ENCODE measurements at places on chromosomes 7 and 10. TPM values are rescaled to one million over a fixed set of nuclear protein-coding genes. Genes with fewer than 3 reads are reported as not detected.
A peak's percentile ranks its signal among the peaks of the same experiment; 100 is the strongest.

- H3K27me3 ChIP-seq = no peaks in the 10 kb centered on the region
- peak overlapping the region; percentile 42 for H3K27ac ChIP-seq
- DNase-seq = peak; percentile 85
- H3K4me1 ChIP-seq = peaks cover 3% of the 10 kb centered on the region
- peak overlapping the region; percentile 35 for H3K4me3 ChIP-seq
These were observed 1.8 kb upstream of the CCDC6 start for GRCh38 chr10:59907918-59908807.

- no peak overlapping the region for H3K27ac ChIP-seq
- no peak overlapping the region for H3K4me3 ChIP-seq
- no peaks in the 10 kb centered on the region for H3K27me3 ChIP-seq
- H3K4me1 ChIP-seq = no peaks in the 10 kb centered on the region
- DNase-seq = peak; percentile 73
These were observed 315.9 kb upstream of the LRRN3 start for GRCh38 chr7:110775046-110775445.

DNA sequence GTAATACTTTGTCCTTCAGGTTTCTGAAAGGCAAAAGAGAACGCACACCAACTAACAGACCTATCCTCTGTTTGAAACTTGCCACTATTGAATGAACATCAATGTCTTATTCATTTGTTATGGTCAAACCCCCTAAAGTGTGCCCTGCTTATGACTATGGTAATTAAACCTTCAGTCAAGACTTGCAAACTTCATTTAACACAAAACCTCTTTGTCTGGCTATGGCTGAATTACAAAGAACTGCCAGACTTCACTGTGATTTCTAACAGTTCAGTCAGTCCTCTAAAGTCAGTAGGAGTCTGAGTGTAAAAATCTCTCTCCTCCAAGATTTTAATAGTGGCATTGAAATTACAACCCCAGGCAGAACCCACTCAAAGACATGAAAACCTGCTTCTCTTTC is 702.5 kb upstream of the LRRN3 start:
- H3K4me1 ChIP-seq = peaks cover 4% of the 10 kb centered on the region
- H3K4me3 ChIP-seq = no peak overlapping the region
- H3K27ac ChIP-seq = no peak overlapping the region

FAM25G gene
- not detected for total RNA-seq

TMEM213 gene
- not detected for total RNA-seq

GRCh38 chr10:109974504-109975191 is 33.1 kb upstream of the ADD3 start:
- H3K27me3 ChIP-seq = no peaks in the 10 kb centered on the region
- no peak overlapping the region for H3K4me3 ChIP-seq
- H3K4me1 ChIP-seq = peaks cover 7% of the 10 kb centered on the region
- peak; percentile 22 for DNase-seq
- no peak overlapping the region for H3K27ac ChIP-seq
- H3K36me3 ChIP-seq = no peaks in the 10 kb centered on the region

DNA sequence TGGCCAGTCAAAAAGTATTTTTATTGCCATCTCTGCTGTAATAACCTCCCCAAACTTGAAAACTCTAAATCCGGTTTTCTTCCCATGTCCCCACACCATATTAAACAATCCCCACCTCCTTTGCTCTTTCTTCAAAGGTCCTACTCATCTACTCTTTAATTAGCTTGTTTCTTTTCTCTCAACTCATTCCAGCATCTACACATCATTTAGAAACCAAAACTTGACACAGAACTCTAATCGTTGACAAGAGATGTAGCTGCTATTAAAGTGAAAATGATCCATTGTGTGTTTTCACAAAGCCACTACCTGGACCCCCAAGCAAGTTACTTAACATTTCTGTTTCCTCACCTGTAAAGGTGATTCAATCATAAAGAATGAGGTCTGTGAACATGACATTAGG is 436.3 kb upstream of the NPVF start:
- H3K4me1 ChIP-seq = no peaks in the 10 kb centered on the region
- H3K27me3 ChIP-seq = no peaks in the 10 kb centered on the region
- no peak overlapping the region for H3K4me3 ChIP-seq
- H3K27ac ChIP-seq = no peak overlapping the region

DNA sequence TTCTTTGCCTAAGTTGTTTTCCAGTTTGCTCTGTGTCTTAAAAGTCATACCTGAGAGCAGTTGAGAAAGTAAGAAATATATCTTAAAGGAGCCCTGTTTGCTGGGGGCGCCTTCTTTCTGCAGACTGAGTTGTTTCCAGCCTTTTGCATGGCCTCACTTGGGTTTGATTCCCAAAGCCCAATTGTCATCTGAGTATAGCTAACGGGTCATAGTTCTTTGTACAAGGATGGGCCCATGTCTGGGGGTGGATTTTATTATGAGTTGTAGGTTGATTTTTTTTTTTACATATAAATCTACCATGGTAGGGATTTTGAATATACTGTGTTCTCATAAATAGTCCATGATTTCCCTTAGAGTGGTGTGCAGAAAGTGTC is 318.7 kb upstream of the LRGUK start:
- H3K27me3 ChIP-seq = no peaks in the 10 kb centered on the region
- no peak overlapping the region for H3K4me3 ChIP-seq

GRCh38 chr10:126349676-126350075 is 38.6 kb downstream of the ADAM12 start:
- H3K27ac ChIP-seq = no peak overlapping the region
- H3K4me1 ChIP-seq = peaks cover 9% of the 10 kb centered on the region
- no peak overlapping the region for H3K4me3 ChIP-seq
- DNase-seq = no peak
- H3K27me3 ChIP-seq = no peaks in the 10 kb centered on the region

CPN1 gene
- total RNA-seq = not detected

- H3K27ac ChIP-seq = no peak overlapping the region
- no peak overlapping the region for H3K4me3 ChIP-seq
- no peaks in the 10 kb centered on the region for H3K36me3 ChIP-seq
- H3K27me3 ChIP-seq = no peaks in the 10 kb centered on the region
- DNase-seq = no peak
These were observed 282.6 kb downstream of the AUTS2 start for GRCh38 chr7:69880840-69881239.

OR2A1 gene
- not detected for total RNA-seq

CDHR3 gene
- total RNA-seq = 1.7 TPM

DNA sequence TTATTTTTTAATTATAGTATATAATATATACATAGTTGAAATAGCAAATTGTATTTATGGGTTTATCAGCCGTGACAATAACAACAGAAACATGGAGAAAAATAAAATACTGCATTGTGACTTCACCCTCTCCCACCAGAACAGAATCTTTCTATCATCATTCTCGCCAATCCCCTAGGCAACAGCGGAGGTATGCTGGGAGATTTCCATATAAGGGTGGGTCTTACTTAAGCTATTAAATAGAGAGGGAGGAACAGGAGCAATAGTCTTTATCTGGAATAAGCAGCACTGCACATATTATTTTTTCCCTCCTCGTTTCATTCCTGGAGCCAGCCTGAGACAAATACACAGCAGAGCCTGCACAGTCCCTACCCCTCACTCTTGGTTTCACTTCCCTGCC is 1214.9 kb downstream of the XPNPEP1 start:
- H3K27me3 ChIP-seq = no peaks in the 10 kb centered on the region
- no peaks in the 10 kb centered on the region for H3K4me1 ChIP-seq
- H3K27ac ChIP-seq = no peak overlapping the region
- no peaks in the 10 kb centered on the region for H3K36me3 ChIP-seq
- no peak for DNase-seq
- H3K4me3 ChIP-seq = no peak overlapping the region

MRPS33 gene
- total RNA-seq = 14.5 TPM

ENTPD1 gene
- not detected for total RNA-seq

DNA sequence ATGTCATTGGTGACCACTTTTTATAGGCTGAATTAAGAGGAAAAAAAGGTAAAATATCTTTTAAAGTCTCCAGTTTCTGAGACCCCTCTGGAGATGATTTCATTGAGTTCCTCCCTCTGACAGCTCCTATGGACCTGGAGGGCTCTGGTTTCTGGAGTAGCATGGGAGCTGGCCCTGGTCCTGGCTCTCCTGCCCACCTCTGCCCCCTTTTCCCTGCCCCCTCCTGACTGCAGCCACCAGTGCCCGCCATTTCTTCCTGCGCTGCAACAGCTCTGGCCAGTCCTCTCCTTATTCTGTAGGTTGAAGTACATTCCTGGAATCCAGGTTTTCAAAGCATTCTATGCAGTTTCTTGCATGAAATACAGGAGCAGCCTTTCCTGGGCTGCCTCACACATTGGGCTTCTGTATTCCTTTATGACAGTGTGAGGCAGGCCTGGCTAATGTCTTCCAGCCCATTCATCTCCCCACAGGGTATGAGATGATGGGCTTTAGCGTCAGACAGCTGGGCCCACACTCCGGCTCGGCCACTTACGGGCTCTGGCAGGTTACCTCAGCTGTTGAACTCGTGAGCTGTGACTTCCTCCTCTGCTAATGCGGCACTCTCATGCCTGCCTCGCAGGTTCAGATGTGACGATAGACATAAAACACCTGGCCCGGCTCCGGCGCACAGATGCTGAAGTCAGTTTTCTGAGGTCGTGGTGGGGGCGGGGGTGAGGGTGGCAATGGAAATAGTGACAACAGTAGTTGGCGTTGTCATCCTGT is 101.7 kb downstream of the MGMT start:
- H3K4me1 ChIP-seq = no peaks in the 10 kb centered on the region
- DNase-seq = no peak
- no peak overlapping the region for H3K4me3 ChIP-seq

DNA sequence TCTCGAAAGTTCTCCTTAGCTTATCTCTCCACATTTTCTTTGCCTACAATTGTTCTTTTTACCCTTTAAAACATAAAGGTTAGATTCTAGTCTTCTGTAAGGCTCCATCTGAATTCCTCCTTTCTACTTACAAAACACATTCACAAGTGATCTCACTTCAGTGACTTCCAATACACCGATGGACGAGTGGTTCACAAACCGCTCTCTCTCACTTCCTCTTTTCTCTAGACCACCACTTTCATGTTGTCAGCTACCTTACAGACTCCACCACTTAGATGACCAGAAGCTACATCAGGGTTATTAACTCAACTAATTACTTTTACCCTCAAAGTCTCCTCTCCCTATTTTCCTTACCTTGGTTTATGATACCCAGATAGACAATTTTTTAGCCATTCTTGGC is 11.8 kb downstream of the MET start:
- H3K27me3 ChIP-seq = no peaks in the 10 kb centered on the region
- peaks cover 3% of the 10 kb centered on the region for H3K4me1 ChIP-seq
- no peak overlapping the region for H3K4me3 ChIP-seq

SFRP4 gene
- total RNA-seq = not detected

GRCh38 chr10:47253651-47254375 is 46.2 kb upstream of the GDF10 start:
- peaks cover 5% of the 10 kb centered on the region for H3K4me1 ChIP-seq
- peaks cover 6% of the 10 kb centered on the region for H3K27me3 ChIP-seq
- H3K4me3 ChIP-seq = no peak overlapping the region
- no peaks in the 10 kb centered on the region for H3K36me3 ChIP-seq
- DNase-seq = peak; percentile 41

- H3K27me3 ChIP-seq = no peaks in the 10 kb centered on the region
- no peak for DNase-seq
- no peaks in the 10 kb centered on the region for H3K36me3 ChIP-seq
- no peaks in the 10 kb centered on the region for H3K4me1 ChIP-seq
- no peak overlapping the region for H3K4me3 ChIP-seq
These were observed 249.9 kb downstream of the LRMDA start for GRCh38 chr10:75681334-75681733.

- H3K36me3 ChIP-seq = no peaks in the 10 kb centered on the region
- peaks cover 3% of the 10 kb centered on the region for H3K4me1 ChIP-seq
- no peak for DNase-seq
- no peak overlapping the region for H3K4me3 ChIP-seq
- no peak overlapping the region for H3K27ac ChIP-seq
These were observed 73.4 kb upstream of the CUX1 start for GRCh38 chr7:101743995-101744360.

DNA sequence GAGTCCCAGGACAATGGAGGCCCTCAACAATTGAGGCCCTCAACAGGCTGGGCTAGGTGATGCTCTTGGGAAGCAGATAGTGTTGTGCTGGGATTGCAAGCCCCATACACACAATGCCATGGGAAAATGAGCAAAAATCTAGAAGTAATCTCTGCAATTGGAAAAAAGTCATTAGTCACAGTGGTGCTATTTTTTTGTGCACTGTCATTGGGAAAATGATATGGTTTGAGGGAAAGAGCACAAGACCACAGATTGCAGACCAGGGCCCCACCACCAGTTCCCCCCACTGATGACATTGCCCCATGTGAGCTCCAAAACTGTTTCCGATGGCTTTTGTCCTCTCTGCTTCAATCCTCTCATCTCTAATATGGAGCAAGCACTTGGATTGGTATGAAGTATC is 1.9 kb downstream of the KCTD7 start:
- H3K27me3 ChIP-seq = no peaks in the 10 kb centered on the region
- H3K36me3 ChIP-seq = peaks cover 14% of the 10 kb centered on the region
- H3K27ac ChIP-seq = no peak overlapping the region
- H3K4me1 ChIP-seq = peaks cover 8% of the 10 kb centered on the region

WIPF3 gene
- not detected for total RNA-seq

GRCh38 chr10:3740157-3740871 is 44.7 kb downstream of the KLF6 start:
- H3K4me3 ChIP-seq = no peak overlapping the region
- peaks cover 3% of the 10 kb centered on the region for H3K4me1 ChIP-seq

DNA sequence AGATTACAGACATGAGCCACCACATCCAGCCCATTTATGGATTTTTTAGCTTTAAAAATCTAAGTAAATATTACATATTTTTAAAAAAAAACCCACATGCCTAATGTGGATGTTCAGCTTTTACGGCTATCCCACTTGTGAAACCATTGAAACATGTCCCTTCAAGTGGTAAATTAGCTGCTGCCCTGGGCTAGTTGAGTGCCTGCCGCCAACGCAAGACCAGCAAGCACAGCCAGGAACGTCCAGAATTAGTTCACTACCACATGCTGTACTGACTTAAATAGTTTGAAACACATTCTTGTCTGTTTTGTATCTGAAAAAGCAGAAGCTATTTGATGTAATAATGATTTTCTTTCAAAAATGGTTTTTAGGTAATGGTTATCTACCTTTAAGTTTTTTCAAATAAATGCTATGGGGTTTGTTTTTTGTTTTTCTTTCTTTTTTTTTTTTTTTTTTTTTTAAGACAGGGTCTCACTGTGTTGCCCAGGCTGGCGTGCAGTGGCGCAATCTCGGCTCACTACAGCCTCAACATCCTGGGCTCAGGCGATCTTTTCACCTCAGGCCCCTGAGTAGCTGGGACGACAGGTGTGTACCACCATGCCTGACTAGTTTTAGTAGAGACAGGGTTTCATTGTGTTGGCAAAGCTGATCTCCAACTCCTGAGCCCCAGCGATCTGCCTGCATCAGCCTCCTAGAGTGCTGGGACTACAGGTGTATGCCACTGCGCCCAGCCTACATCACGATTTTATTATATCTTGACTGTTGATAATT is 57.0 kb downstream of the KLRG2 start:
- DNase-seq = no peak
- H3K36me3 ChIP-seq = peaks cover 17% of the 10 kb centered on the region
- no peak overlapping the region for H3K27ac ChIP-seq
- no peaks in the 10 kb centered on the region for H3K4me1 ChIP-seq
- no peaks in the 10 kb centered on the region for H3K27me3 ChIP-seq

HOXA5 gene
- 23.9 TPM for total RNA-seq
